ENCODE measurements at places on chromosomes 4 and X.

- DNase-seq, result no peak
Observed at GRCh38 chr4:18398661-18399060, 377.1 kb upstream of the LCORL start.

- DNase-seq, result peak; percentile 77
Observed at GRCh38 chr4:86593688-86594558, at the start of gene PTPN13. PTPN13 (plus strand) TSS chr4:86594315; CDS start chr4:86635257, 40,942 bp downstream.

GRCh38 chr4:105666693-105667092, 41.8 kb downstream of the INTS12 start:
- no peak for DNase-seq

DNA sequence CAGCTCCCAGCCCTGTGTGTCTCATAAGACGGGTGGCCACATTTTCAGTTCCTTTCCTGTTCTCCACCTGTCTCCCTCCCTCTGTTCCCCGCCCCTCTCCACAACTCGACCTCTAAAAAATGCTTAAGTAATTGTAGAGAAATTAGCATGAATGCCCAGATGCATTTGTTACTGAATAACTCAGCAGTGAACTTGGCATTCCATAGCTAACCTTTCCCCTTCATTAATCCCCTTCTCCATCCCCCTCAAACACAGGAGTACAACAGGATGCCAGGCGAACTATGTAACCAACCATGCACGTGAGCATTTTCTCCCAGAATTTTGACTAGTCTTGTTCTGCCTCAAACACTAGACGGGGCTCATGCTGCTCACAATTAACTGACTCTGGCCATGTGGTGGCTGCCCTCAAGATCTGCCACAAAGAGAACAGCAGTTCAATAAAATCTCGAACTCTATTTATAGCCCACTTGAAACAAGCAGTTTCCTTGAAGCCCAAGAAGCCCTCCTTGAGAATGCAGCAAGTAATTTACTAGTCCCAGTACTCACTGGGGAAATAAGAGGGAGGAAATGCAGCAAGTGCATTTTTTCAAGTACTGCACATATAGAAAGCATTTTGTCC, 351.2 kb downstream of the ARHGAP24 start:
- DNase-seq, result no peak

GRCh38 chrX:153410373-153410772, 899 bp upstream of the ZFP92 start:
- no peak for DNase-seq

DNA sequence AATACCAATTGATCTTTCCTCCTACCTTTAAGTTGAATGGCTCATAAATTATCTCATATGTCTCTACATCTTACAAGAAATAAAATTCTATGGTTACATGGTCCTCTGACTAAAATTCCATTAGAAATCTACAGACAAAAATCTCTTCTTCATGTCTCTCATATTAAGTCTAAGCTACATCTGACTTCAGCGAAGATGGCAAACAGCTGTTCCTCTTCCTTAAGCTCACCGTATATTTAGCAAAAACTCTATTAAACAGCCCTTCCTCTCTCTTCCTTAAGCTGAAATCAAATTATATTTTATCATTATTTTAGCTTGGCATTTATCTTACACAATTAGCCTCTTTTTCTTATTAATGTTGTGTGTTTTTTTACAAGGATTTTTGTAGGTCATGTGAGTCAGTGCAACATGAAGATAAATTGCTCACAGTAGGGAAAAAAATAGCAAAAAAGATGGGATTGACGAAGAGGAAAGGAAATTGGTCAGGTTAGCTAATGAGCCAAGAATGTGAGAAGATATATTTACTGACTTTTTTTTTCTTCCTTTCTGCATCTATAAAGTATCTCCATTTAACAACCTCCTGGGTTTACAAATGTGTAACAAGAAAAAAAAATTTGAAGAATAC, 2412.8 kb downstream of the ARAP2 start:
- no peak for DNase-seq

GRCh38 chr4:173091362-173091761, 77.2 kb upstream of the GALNT7 start:
- no peak for DNase-seq

DNA sequence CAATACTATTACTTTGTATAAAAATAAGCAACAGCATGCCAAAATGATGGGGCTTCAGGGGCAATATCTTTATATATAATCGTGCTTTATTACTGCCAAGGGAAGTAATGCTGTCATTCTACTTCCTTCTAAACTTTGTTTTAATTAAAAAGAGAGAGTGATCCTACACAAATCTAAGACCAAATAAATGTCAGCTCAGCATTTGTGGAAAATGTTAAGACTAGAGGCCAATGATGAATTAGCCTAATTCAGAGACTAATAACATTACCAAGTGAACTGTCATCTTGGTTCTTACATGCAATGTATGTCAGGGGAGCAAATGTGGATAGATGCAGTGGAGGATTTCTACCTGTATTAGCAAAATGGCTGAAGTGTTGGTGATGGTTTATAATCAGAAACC, 166.4 kb upstream of the PTCHD1 start:
- DNase-seq, result no peak

GRCh38 chrX:132046533-132046932, 23.4 kb downstream of the STK26 start:
- no peak for DNase-seq

DNA sequence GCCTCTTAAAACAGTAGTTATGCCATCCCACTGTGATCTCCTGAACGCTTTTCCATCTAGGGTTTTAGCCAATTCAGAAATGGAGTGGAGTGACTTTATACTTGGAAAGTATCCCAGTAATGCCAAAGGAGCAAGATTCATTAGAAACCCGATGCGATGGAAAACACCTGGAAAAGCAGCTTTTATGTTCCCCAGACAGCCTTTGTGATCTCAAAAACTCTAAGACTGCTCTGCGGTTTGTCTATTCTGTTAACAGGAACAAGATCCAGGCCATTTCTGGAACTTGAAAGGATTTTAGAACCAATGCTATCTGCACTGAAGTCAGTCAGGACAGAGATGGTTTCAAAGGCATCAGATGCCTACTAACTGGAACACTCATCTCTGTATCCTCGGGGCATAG, 145.1 kb downstream of the APBB2 start:
- DNase-seq, result no peak

GRCh38 chr4:8346838-8347605, 77.5 kb downstream of the HTRA3 start:
- DNase-seq, result no peak

GRCh38 chrX:153769865-153770600, 6.0 kb downstream of the PLXNB3 start:
- DNase-seq, result no peak

DNA sequence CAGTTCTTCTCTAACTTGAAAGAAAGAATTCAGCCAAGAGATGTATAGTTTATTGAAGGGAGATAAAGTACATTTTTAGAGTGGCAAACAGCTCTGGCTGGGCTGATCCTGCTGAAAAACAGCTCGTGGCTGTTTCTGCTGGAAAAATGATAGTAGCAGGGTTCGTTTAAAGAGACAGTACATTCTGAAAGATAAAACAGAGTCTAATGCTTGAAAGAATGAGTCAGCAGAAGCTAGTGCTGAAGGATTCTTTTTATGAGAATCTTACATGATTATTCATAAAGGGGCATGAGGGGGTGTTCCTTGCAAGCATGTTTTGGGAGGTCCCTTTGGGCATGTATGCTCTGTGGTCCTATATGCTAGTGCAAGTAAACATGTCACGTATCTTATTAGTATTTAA, 790.0 kb downstream of the PCDH18 start:
- DNase-seq, result no peak

GRCh38 chr4:153266988-153267387, 62.7 kb downstream of the TRIM2 start:
- no peak for DNase-seq

GRCh38 chr4:77126809-77127208, 30.2 kb upstream of the CCNG2 start:
- no peak for DNase-seq

DNA sequence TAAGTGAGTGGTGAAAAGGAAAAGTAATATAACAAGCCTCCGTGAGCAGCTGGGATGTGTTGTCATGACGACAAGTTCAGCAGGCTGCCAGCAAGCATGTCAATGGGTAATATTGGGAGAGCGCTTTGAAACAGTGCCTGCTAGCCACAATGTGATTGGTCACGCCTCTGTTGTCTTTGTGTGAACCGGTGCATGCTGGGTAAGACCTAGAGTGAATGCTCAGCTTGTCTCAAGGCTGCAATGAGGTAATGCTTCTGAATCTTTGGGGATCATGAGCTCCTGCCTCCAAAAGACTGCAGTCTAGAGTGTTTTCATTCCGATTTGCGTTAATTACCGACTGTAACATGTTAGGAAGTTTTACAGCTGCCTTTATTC, 54.9 kb downstream of the STOX2 start:
- no peak for DNase-seq

GRCh38 chr4:55947912-55948725, 626 bp upstream of the CEP135 start:
- DNase-seq, result no peak

GRCh38 chrX:16826207-16826606, 39.9 kb downstream of the TXLNG start:
- peak; percentile 4 for DNase-seq

- DNase-seq, result no peak
Observed at GRCh38 chr4:52676536-52676935, 17.4 kb upstream of the USP46 start.

- DNase-seq, result no peak
Observed at GRCh38 chr4:152363904-152364303, 172.0 kb downstream of the FBXW7 start.

DNA sequence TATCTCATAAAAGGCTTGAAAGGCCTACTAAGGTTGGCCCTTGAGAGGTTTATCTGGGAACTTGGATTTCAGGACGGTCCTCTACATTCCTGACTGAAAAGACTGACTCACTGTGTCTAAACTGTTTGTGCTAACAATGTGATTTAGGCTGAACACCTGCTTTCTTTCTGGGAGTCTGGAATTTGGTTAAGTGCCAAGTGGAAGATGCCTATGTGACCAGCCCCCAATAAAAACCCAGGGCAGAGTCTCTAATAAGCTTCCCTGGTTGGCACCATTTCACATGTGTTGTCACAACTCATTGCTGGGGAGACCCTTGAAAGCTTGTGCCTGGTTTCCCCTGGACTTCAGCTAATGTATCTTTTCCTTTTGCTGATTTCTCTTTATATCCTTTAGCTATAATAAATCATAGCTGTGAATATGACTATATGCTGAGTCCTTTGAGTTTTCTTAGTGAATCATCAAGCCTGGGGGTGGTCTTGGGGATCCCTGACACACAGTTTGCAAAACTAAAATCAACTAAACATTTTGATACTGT, 55.1 kb downstream of the GPR82 start:
- DNase-seq, result no peak

DNA sequence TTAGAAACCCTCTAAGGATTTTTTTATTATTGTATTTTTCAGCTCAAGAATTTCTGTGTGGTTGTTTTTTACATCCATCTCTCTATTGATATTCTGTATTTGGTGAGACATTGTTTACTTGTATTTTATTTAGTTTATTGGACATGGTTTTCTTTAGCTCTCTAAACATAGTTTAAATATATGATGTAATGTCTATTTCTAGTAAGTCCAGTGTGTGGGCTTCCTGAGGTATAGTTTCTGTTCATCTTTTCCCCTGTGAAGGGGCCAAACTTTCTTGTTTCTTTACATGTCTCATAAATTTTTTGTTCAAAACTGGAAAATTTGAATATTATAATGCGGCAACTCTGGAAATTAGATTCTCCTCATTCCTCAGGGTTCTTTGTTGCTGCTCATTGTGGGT, 28.2 kb upstream of the ATRX start:
- no peak for DNase-seq

DNA sequence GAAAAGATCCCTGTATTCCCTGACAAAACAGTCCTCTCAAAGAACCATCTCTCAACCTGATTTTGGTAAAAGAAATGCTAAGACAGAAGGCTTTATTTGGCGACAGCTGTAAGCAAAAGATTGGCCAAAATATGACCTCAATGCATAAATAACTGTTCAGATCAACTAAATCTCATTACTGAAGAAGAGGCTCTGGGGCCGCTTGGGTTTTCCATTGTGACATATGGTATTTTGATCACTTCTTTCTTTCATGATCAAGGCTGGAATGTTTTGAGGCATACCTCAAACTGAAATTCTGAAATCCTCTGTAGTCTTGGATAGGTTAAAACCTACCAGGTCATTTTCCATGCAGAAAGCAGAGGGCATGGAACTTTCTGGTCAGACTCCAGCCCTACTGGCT, 106.3 kb downstream of the C4orf51 start:
- DNase-seq, result no peak

GRCh38 chr4:25970226-25970675, 56.2 kb downstream of the SMIM20 start:
- no peak for DNase-seq

DNA sequence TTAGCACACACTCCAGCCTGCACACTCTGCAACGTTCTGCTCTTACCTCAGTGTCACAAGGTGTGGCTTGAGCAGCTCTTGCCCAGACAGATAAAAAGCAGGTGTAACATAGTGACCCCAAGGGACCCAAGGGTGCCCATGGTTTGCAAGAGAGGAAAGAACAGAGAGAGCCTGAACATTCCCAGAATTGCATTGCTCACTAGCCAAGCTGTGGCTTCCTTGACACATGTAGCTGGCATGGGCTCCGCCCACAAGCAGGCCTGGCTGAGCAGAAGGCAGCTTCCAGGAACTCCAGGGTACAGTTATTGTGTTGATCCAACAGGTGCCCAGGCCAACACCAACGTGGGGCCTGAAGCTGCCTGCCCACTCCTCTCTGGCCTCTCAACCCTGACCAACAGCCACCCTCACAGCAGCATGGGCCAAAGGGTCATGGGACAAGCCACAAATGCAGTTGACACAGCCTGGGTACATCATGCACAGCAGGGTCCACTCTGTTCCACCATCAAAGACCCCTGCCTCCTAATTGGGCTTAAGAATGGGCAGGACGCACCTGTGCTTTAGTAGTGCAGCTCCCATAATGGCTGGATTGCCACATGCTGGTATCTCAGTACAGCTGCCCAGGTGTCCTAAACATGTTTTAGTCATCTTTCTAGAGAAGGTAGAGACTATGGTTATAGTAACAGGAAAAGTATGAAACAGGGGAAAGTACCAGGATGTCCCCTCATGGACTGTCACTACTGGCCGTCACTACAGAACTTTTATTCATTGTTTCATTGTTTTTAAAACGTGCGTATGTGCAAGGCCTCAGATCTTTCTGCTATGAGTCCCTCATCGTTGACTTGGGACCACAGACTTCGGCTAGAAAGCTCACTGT, 73.7 kb upstream of the ACSL1 start:
- DNase-seq, result no peak

GRCh38 chr4:76762137-76763130, 135.5 kb downstream of the SOWAHB start:
- DNase-seq, result no peak

Data from GM19239 (cell line).